ENCODE measurements at places on chromosomes 7 and 10.
A peak's percentile ranks its signal among the peaks of the same experiment; 100 is the strongest.

- DNase-seq, result no peak
Observed at GRCh38 chr10:131567279-131568162, 256.0 kb upstream of the TCERG1L start.

GRCh38 chr7:111955616-111956015 is 250.6 kb downstream of the DOCK4 start:
- no peak for DNase-seq

GRCh38 chr7:44847509-44847919 is 373 bp downstream of the H2AZ2 start:
- DNase-seq, result peak; percentile 68

GRCh38 chr10:108735380-108735779 is 1187.9 kb downstream of the XPNPEP1 start:
- no peak for DNase-seq

- no peak for DNase-seq
Observed at GRCh38 chr10:64080071-64080470, 558.9 kb downstream of the REEP3 start.

DNA sequence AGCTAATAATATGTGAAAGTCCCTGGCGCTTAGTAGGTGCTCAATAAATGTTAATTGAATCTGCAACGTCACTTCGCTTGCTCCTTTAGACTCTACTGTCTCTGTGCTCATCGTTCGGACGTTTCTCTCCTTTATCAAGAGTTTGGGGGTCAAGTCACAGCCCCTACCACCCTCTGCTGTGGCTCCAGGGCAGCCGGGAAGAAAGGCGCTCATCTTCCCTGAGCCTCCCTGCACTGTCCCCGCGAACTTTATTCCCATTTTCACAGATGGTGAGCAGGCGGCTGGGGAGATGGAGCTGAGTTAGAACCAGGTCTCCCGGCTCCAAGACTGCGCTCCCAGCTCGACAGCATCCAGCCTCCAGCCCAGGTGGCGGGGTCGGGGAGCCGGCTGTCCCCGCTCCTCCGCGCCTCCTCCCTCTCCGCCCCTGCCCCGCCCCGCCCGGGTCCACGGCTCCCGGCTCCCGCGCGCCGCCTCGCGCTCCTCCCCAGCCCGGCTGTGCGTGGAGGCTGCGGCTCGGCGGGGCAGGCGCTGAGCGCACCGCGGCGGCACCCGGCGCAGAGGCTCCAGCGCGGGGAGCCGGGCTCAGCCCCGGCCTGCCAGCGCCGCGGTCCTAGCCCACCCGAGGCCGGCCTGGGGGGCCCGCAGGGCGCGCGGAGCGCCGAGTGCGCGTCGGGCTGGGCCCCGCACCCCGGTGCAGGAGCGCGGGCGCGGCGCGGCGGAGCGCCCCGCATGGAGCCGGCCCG is at the start of gene CLEC2L:
Gene CLEC2L (plus strand): TSS at position 487 of the 743 bp plus-strand sequence. CDS start 243 bp downstream, at position 730.
- no peak for DNase-seq

DNA sequence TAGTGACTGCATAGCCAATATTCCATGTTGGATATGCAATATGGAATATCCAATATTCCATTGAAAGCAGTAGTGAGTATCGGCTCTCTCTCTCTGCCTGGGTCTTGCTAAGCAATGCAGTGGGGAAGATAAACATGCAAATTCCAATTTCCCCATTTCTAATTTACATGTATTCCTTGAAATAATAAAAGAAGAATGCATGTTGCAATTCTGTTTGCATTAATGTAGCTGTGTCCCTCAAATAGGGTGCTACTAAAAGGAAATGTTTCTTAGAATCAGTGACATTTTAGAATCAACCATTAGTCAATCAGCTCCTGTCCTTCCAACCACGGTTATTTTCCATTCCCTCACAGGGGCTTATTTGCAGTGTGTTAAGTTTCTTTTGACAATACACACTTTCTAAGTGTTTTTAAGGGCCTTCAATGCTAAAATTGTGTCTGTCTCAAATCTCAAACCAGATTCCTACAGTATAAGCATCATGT is 46.7 kb downstream of the AFAP1L2 start:
- DNase-seq, result no peak

DNA sequence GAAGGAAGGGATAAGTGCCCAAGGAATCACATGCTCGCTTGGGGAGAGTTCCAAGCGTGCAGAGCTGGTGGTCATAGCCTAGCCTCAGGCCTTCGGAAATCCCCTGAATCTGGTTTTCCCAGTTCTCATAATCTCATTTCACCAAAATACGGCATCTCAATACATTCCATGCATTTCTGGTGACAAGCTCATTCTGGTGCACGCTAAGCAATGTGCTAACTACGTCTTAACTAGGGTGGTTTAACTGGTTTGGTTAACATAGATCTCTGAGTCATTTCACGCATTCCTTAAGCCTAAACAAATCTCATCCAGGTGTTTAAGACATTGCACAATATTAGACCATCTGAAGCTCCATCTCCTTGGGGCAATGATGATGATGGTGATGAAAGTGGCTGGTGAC is 72.9 kb upstream of the STEAP1B start:
- no peak for DNase-seq

DNA sequence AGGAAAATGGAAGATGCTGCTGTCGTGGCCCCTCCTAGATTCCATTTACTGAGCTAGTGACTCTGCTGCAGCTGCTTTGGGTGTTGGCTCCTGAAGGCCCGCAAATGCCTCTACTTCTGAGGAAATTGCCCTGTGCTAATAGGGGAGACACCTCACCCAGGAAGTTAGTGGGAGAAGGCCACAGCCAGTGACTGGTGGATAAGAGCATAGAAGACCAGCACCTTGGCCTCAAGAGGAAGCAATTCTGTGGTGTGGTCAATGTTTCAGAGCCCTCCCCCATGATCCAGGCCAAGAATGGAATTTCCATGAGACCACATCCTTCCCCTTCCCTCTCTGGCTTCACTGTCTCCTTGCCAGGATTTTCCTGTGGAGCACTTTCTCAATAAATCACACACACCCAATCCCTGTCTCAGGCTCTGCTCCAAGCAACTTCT is 25.0 kb upstream of the FZD1 start:
- DNase-seq, result no peak

- no peak for DNase-seq
Observed at GRCh38 chr7:1970895-1971294, 261.9 kb downstream of the MAD1L1 start.

GRCh38 chr7:102451371-102452054 is 13.2 kb downstream of the ALKBH4 start:
- DNase-seq, result no peak

DNA sequence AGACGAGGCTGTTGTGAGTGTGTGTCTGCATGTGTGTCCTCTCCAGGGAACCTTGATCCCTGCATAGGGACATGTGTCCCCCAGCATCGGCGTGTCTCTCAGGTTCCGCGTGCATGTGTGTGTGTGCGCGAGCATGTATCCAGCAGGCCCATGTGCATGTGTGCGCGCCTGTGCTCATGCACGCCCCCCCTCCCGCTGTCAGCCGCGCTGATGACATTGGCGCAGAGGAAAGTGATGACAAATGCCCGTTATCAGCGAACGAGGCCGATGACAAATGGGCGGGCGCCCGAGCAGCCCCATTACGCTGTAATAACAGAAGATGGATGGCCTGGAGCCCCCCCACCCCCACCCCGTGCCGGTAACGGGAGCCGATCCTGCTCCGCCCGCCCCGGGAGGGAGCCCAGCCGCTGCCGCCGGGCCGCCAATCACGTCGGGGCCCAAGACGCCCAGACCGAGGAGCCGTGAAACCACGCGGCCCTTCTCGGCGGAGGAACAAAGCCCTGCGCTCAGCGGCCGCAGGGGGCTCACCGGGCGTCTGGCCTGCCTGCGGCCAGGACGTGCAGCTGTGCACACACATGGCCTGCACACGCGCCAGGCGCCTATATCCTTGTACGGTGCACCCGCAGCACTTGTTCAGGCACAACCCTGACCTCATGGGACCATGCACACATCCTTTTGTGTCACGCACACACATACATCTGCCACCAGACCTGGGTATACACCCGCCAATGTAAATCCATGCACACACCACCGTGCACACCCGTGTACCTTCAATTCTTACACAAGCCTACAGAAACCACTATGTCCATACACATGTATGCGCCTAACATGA is 21.5 kb downstream of the POLL start:
- no peak for DNase-seq

- DNase-seq, result no peak
Observed at GRCh38 chr7:151742713-151743480, 134.0 kb downstream of the PRKAG2 start.

DNA sequence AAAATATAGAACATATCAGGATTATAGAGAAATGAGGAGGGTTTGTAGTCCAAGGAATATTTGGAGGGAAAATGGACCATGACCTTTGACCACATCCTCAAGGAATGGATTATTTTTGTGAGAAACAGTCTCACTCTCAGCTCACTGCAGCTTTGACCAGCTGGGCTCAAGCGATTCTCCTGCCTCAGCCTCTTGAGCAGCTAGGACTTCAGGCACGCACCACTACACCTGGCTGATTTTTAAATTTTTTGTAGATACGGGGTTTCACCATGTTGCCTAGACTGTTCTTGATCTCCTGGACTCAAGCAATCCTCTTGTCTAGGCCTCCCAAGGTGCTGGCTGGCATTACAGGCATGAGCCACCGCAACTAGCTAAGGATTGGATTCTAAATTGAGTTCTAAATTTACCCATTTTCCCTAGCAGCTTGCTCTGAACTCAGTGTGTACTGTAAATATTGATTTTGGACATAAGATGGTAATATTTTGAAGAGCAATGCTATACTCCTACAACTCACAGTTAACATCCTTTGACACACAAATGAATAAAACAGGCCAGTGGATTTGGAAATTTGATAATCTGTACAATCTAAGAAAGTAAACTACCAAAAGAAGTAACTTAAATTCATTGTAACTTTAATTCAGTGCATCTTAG is 73.8 kb downstream of the TET1 start:
- no peak for DNase-seq

GRCh38 chr7:35985126-35985754 is 167.8 kb upstream of the EEPD1 start:
- peak; percentile 71 for DNase-seq

- no peak for DNase-seq
Observed at GRCh38 chr7:2589341-2589740, 30.6 kb downstream of the IQCE start.

DNA sequence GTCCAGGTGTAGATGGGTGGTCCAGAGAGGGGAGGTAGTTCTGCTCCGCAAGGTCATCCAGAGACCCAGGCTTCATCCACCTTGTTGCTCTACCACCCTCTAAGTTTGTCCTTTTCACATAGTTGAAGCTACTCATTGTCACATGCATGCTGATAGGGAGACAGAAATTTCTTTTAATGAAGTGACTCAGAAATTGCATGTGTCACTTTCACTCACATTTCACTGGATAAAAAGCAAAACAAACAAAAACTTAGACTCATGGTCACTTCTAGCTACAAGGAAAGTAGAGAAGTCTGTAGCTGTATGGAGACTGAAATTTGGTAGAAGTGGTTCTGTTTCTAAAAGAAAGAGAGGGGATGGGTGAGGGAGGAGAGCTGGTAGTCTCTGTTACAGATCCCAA is 161.9 kb downstream of the SORCS3 start:
- DNase-seq, result no peak

- DNase-seq, result no peak
Observed at GRCh38 chr7:4556868-4557793, 125.0 kb upstream of the FOXK1 start.

GRCh38 chr10:76743169-76743568 is 894.4 kb downstream of the KCNMA1 start:
- no peak for DNase-seq

GRCh38 chr7:92765725-92766124 is 70.6 kb downstream of the CDK6 start:
- no peak for DNase-seq

DNA sequence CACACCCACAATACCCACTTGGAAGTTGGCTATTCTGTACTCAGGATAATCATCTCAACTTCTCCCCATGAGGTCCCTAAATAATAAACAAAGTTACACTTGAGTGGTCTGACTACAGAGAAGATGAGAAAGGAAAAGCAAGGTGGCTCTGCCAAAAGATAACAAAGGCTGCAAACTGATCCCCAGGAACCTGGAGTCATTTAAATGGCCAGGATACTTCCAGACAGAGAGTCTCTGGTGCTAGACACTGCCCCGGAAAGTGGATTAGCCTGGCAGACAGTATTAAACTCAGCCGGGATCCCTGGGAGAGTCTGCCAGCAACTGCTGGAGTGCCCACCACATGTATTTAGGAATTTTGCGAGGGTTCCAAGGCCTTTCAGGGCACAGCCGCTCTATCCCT is 93.7 kb downstream of the DGKI start:
- no peak for DNase-seq

DNA sequence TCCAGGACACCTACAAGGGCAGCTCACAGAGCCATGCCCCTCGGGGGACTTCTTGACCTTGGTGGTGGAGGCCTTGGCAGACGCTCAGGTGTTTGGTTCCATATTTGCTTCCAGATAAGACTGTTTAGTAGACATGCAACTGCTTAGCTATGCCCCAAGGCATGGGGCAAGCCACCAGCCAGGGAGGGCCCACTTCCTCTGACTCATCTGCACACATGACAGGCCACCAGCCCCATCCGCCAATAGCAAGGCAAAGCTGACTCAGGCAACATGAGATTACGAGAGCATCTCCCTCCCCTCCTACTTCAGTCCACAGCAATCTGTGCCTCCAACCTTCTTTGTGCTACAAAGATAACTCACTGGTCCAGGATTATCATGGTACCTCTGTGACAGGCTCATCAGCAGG is 54.9 kb downstream of the KCNMA1 start:
- DNase-seq, result no peak

DNA sequence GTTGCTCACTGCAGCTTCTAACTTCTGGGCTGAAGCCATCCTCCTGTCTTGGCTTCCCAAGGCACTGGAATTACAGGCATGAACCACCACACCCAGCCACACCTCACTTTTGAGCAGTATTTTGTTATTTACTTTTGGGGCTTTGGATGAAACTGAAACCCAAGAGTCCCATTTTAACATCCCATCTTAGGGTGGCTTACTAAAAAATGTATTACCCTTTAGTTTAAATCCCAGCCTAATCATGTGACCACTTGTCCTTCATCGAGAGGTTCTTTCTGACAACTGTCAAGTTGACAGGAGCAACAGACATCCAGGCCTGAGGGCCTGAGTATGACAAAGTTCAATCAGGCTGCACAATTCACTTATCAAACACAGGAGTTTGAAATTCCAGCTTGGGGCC is 33.6 kb downstream of the C10orf67 start:
- no peak for DNase-seq

DNA sequence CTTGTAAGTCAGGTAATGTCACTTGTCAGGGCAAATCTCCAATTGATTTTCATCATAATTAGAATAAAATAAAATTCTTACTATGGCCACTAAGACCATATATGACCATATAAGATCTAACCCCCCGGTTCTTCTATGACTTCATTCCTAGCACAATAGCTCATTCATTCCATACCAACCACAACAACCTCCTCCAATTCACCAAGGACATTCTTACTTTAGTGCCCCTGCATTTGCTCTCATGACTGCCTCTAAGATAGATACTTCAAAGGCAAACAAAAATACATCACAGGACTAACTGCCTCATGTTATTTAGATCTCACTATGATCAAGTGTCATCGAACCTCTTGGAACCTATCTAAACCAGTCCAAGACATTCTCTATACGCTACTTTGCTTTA is 90.8 kb downstream of the SNX13 start:
- no peak for DNase-seq

GRCh38 chr10:127069436-127069835 is 127.0 kb downstream of the INSYN2A start:
- no peak for DNase-seq
